ENCODE measurements at places on chromosomes 5 and 9.

DNA sequence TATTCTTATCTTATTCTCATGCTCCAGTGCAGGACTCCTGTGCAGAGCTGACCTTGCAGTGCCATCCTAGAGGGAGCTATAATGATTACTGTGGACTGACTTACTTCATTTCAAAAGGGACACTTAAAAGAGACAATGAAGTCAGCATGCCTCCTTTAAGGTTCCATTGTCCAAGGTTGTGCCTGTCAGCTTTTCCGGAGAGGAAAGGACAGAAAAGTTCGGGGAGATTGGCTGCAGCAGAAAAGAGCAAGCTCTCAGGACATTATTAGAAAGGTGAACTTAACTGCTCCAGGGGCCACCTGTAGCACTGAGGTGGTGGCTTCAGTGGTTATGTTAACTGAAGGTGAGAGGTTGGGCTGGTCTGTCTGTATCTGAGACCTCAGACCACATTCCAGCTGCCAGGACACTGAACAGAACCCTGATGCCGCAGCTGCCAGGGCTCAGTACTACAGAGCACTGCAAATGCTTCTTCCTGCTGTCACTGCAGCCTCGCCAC lies 112.9 kb downstream of the ST8SIA4 start:
- no peak for DNase-seq

- DNase-seq, result no peak
Measured at GRCh38 chr5:126924331-126925033, 105.9 kb downstream of the MARCHF3 start.

DNA sequence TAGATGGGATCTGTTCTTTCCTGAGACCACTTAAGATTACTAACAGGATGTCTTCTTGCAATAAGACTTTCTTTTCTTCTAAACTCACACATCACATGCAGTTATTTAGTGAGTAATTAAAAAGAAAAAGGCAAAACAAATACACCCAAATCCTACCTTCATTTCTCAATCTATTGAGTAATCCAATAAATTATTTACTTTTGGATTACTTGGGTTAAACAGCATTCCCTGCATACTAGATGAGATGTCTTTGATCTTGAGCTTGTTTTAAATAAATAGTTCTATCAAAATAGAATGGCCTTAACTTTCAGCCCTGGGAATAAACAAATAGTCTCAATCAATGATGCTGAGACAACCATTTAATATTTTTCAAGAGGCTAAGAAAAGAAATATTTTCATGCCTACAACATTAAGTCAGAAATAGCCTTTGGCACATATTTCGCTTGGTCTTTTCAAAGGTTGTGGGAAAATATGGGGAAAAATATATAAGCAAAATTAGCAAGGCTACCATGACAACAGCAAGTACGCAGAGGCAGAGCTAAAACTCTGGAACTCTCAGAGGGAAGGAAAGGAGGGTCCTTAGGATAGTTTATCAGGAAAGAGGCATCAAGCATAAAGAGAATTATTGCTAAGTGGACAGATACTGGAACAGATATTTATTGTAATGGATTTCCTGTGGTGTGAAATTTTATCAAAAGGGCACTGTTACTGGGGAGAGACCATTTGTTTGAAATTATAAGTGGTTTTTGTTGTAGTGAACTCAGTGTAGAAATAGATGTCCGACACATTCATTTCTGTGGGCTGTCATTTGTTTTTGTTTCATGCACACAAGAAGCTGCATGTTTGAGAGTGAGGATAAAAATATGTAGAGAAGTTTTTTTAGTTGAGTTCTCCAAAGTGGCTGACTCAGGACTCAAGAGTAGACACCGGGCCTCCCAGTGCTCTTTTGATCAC lies 70.2 kb upstream of the CDH6 start:
- no peak for DNase-seq

GRCh38 chr9:110069326-110070248 lies 138.4 kb downstream of the C9orf152 start:
- no peak for DNase-seq

DNA sequence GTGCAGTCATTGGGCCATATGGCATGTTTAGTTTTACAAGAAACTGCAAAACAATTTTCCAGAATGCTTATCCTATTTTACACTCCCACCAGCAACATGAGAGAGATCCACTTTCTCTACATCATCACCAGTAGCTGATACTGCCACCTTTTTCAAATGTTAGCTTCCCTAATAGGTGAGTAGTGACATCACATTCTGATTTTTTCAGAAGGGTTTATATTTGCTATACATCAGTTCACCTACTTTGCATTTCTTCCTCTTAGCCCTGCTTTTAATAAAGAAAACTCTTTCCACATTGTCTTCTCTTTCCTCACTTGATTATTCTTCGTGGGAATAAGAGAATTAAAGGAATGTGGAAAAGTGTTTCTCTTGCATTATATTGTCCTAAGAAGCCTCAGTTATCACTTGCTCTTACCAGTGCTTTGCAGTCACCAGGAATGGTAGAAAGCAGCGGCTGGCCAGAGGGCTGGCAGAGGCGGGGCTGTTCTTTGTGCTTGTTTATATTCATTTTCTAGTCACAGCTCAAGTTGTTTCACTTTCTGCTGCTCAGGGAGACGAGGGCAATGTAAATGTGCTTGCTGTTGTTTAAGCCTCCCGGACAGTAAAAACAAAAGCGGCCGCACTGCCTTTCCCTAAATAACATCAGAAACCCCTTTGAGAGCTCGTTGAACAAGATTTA lies 164.8 kb downstream of the HSD17B3 start:
- DNase-seq, result peak; percentile 82

GRCh38 chr5:176178789-176179188 lies 59.4 kb upstream of the SIMC1 start:
- no peak for DNase-seq

- no peak for DNase-seq
Measured at GRCh38 chr5:74956278-74956677, 90.1 kb upstream of the FAM169A start.

DNA sequence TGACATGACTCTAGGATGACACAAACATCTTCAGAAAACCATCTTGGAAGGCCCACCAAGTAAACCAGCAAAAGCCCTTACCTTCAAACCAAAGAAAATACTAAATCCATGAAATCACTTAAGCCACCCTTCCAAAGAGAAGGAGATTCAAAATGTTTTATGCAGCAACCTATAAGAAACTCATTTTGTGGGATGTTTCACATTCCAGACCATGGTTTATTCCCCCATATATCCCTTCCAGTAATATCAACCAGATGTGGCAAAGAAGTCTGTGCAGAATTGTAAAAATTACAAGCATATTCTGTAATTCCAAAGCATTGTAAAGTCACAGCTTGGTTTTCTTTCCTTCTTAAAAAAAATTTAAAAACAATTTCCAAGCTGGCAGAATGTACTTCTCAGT lies 117.4 kb downstream of the SLIT3 start:
- no peak for DNase-seq

DNA sequence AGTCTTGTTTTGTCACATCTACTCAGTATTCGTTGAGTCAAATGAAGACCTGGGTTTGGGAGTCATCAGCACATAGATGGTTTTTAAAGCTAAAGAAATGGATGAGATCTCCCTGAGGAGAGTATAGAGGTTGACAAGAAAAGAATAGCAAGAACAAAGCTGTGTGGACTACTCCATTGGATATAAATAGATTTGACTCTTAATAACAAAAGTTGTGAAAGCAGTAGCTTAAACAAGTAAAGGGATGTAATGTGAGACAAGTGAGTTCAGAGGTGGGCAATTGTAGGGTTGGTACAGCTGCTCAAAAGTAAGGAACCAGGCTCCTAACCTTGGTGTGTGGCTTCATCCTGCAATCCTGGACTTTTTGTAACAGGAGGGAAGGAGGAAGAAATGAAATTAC lies 49.3 kb downstream of the CSNK1G3 start:
- no peak for DNase-seq

DNA sequence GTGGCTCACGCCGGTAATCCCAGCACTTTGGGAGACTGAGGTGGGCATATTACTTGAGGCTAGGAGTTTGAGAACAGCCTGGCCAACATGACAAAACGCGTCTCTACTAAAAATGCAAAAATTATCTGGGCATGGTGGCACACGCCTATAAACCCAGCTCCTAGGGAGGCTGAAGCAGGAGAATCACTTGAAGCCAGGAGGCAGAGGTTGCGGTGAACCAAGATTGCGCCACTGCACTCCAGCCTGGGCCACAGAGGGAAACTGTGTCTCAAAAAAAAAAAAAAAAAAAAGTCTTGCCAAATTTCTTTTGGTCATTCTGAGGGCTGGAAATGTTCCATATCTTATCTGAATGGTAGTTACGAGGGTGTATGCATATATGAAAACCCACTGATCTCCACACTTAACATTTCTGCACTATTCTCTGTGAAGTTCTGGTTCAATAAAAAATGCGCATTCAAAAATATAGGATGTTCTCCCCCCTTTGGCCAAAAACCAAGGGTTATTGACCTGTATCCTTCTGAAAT lies 13.5 kb upstream of the NIPAL4 start:
- no peak for DNase-seq

DNA sequence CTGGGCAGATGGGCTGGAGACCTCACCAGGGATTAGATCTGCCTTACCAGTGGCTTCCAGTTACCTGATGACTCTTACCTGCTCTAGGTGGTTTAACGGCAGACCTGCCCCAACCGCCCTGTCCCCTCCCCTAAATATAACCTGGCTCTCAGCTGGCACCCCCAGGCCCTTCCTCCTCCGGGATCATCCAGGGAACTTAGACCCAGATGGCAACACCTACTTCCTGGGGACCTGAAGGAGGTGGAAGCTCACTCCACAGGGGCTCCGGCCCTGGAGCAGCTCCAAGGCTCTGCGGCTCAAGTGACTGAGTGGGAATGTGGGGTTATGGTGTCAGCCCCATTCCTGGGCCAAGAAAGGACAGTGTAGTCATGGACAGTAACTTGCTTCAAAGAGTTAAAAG lies 130.4 kb downstream of the OLFM1 start:
- no peak for DNase-seq

DNA sequence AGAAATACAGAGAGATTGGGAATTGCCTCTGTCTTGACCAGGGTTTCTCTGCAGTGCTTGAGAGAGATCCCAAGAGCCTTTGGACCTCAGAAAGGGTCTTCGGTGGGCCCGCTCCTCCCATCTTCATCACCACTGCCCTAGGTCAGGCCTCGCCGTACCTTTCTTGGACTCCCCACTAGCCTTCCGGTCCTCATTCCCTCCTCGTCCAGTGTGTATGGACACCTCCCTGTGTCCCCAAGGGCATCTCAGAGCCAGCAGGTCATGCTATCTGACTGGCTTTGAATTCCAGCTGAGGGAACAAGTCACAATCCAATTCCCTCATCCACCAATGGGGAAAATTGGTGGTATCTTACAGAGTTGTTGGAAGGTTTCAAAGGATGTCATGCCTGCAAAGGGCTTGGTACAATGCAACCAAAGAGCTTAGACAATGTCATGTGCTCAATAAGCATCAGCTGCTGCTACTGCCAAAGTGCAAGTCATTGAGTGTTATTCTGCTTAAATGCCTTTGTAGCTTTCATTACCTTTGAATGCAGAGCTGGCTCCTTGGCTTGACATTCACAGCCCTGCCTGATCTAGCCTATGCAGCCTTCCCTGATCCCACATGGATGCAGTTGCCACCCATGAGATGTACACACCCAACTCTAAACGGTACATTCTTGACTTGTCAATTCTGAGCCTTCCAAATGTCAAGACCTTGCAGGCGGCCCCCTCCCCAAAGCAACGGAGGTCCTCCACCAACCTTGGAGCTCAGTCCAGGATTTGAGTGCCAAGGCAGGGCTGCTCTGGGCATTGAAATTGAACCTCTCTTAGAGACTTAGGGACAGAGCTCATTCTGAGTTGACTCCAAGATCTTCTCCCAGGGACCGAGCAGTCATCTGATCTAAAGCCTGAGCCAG lies 58.0 kb downstream of the HRH2 start:
- no peak for DNase-seq

- DNase-seq, result peak; percentile 67
Measured at GRCh38 chr9:133148199-133149129, 15.2 kb downstream of the GBGT1 start.

DNA sequence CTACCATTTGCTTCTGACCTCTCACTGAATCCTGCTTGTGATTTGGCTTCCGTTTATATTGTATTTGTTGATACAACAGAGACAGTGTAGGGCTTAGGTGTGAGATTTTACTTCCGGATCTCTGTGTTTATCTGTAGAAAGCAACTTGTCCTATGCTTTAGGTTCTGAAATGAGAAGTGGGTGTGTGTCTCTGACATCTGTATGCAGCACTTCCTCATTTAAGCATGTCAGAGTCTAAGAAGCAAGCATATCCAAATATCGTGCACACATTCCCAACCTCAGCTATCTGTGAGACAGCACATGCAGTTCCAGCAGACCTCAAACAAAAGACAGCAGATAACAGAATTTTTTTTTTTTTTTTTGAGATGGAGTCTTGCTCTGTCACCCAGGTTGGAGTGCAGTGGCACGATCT lies 16.3 kb downstream of the KLF9 start:
- DNase-seq, result peak; percentile 32

- DNase-seq, result no peak
Measured at GRCh38 chr9:131017067-131017466, 8.1 kb downstream of the LAMC3 start.

GRCh38 chr5:143826951-143827444 lies 15.0 kb downstream of the HMHB1 start:
- peak; percentile 55 for DNase-seq

GRCh38 chr9:83266666-83267496 lies 203.9 kb upstream of the RASEF start:
- DNase-seq, result no peak

GRCh38 chr9:121178676-121179372 lies 22.8 kb downstream of the RAB14 start:
- no peak for DNase-seq

DNA sequence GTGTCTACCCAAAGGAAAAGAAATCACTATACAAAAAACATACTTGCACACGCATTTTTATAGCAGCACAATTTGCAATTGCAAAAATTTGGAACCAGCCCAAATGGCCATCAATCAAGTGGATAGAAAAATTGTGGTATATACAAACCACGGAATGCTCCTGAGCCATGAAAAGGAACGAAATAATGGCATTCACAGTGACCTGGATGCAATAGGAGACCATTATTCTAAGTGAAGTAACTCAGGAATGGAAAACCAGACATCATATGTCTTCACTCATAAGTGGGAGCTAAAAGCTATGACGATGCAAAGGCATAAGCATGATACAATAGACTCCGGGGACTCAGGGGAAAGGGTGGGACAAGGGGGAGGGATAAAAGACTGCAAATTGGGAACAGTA lies 78.4 kb downstream of the ENC1 start:
- DNase-seq, result no peak

DNA sequence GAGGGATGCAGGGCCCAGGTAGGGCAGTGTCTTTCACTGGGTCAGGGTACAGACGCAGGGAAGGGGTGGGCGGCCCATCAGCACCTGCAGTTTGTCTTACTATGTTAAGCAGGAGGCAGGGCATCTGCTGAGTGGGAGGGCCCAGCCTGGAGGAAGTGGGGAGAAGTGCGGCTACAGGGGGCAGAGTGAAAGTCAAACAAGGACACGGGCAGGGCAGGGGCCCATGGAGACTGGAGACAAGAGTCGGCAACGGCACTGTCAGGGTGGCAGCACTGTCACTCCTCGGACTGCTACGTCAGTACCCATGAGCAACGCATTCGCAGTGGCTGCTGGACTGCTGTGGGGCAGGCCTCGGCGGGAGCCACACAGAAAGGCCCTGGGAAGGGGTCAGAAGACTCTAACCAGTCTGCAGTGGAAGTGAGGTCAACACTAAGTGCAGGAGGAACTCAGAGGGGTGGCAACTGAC lies 19.7 kb downstream of the CAMSAP1 start:
- DNase-seq, result peak; percentile 63

Data from GM13977 (cell line).